Thoracic aorta (tissue), 2 donors: ENCODE measurements at places on chromosomes 12 and 14. TPM values are rescaled to one million over a fixed set of nuclear protein-coding genes. Genes with fewer than 3 reads are reported as not detected.

- DNase-seq = no peak
Measured at GRCh38 chr14:58479975-58480374, 52.5 kb downstream of the KIAA0586 start.

- DNase-seq = no peak
Measured at GRCh38 chr14:65478017-65478416, 65.5 kb downstream of the FUT8 start.

GRCh38 chr14:97010491-97011160 lies 213.4 kb downstream of the VRK1 start:
- no peak for DNase-seq

GRCh38 chr12:99332936-99333591 lies 314.5 kb upstream of the GARIN6 start:
- no peak for DNase-seq

DNA sequence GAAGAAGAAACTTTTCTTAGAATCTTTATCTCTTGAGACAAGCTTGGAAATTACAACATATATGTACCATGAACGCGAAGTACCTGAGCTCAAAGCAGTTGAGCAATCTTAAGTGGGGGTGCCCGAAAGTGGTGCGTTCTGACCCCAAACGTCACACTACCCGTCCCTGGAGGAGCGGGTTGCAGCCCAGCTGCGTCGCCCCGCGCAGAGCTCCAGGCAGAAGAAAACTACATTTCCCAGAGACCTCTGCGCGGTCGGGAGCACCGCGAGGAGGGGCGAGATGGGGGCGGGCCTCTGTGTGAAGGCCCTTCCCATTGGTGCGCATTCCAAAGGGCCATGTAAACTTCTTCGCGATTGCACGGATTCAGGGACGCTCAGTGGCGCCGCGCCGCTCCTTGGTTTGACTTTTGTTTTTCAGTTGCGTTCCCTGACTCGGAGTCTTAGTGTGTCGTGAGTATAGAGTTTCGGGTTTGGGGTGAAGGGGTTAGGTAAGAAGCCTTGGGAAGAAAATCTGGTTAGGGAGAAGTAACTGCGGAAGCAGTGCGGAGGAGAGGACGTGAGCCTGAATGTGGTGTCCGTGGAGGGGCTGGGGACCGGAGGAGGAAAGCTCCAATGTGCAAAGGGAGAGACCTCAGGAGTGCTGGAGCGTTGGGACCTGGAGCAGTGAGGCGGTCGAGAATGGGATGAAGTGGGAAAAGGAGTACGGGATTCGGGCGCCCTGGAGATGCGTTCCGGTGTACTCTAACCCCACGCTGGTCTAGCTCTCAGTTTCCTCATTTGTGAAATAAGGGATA lies at the start of gene CCDC77:
Gene CCDC77 (plus strand): TSS at position 410 of the 794 bp plus-strand sequence. CDS start 7,740 bp downstream, outside the sequence.
- peak; percentile 72 for DNase-seq

Gene SLC24A4
- 2.7 TPM for total RNA-seq
